Stimulated activated naive B cell treated with anti-CD40 and anti-IgM and Interleukin-4, amounts not matched to agents 10 μg/mL and 1 μg/mL and 100 μg/mL, for 72 hours (primary cell): ENCODE measurements at places on chromosomes 16 and 17.

GRCh38 chr17:46770818-46771560, 47.5 kb downstream of the WNT3 start:
- DNase-seq, result no peak

GRCh38 chr17:59439262-59439661, 107.8 kb downstream of the YPEL2 start:
- DNase-seq, result no peak

DNA sequence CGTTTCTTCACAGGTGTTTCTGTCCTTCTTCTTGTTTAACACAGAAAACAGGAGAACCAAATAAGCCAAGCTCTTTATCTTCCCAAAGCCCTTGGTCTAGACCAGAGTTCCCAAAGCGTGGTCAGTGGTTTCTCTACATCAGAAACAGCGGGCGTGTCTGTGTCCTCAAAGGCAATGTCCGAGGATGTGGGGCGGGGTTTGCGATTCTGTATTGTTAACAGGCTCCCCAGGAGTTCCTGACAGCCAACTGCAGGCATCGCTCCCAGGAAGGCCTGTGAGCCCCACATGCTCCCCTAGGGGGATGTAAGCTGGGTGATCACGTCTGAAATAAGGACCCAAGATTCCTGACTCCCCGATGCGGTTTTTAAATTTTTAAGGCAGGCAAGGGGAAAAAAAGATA, 28.4 kb upstream of the SLC25A19 start:
- DNase-seq, result no peak

DNA sequence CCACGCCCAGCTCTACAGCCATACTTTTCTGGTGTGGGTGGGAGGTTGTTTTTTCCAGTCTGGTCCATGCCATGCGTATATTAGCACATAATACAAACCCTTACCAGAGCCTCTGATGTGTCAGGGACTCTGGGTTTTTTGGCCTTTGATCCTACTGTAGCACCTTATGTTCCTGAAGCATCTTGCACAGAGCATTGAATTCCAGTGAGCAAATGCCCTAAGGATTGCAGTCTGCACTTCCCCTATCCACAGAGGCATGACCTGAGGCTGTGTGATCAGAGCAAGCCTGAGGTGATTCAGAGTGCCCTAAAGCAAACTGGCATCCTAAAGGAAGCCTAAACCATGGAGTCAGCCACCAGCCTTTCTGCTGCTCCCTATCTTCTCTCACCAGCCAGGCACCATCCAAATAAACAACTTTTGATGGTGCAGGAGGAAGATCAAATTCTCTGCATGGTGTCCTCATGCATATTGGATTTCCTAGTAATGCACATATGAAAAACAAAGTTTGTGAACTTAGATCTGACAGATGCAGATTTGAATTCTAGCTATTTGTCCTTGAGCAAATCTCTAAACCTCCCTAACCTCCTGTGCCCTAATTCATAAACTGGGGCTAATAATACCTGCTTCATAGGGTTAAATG, 41.2 kb upstream of the HAS3 start:
- DNase-seq, result no peak

- DNase-seq, result no peak
Observed at GRCh38 chr17:77601054-77601979, 357.2 kb upstream of the TNRC6C start.

DNA sequence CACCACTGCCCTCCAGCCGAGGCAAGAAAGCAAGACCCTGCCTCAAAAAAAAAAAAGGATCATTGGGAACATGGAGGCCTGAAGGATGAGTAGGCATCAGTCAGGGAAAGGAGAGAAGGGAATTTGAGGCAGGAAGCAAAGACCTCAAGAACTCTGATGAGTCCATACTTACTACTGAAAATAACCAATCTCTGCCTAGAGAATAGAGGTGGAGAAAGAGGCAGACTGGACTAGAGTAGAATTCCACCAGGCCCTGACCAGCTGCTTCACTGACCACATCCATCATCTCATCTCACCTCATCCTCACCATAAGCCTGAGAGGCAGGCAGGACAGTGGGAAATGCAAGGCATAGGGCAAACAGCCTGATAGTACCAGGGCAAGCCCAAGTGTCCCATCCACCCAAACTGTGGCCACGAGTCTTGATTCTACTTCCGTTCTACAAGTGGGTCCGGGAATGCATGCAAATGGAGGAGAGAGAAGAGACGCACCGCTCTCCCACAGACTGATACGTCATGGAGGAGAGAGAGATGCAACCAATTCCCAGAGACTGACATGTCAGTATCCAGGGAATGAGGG, 17.1 kb downstream of the ANKRD11 start:
- DNase-seq, result no peak

DNA sequence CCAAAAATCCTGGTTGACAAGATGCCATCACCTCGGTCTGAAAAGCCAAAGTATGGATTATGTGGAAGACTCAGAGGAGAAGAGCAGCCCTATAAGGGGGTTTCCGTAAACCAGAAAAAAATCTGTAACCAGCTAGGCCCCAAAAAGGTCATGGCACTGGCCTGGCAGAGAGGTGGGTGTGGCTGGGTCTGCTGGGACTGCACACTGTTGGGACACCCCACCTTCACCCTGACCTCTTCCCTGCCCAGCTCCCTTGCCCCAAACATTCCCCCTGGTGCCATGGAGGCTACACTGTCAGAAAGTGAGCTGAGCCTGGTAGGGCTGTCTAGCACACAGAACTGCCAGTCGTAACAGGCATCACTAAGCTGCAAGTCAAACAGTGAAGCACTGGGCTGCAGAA, 6.5 kb downstream of the SLC47A2 start:
- no peak for DNase-seq

GRCh38 chr17:57215317-57215716, 41.0 kb upstream of the MSI2 start:
- no peak for DNase-seq

DNA sequence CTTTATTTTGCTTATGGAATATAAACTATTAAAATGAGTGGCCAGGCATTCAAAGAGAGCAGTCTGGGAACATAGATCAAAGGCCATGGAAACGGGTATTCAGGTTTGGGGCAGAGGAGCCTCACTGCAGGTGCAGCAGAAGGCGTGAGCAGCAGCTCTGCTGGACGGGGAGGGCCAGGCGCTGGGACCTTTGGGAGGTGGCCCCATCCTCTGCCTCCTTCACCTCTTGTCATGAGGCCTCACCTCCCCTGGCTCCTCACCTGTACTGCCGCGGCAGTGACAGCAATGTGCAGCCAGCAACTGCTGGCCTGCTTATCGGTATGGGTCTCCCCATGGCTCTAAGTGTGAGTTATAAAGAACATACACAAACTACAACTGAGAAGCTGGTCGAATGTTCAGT, 109.4 kb downstream of the CDK5R1 start:
- DNase-seq, result no peak

DNA sequence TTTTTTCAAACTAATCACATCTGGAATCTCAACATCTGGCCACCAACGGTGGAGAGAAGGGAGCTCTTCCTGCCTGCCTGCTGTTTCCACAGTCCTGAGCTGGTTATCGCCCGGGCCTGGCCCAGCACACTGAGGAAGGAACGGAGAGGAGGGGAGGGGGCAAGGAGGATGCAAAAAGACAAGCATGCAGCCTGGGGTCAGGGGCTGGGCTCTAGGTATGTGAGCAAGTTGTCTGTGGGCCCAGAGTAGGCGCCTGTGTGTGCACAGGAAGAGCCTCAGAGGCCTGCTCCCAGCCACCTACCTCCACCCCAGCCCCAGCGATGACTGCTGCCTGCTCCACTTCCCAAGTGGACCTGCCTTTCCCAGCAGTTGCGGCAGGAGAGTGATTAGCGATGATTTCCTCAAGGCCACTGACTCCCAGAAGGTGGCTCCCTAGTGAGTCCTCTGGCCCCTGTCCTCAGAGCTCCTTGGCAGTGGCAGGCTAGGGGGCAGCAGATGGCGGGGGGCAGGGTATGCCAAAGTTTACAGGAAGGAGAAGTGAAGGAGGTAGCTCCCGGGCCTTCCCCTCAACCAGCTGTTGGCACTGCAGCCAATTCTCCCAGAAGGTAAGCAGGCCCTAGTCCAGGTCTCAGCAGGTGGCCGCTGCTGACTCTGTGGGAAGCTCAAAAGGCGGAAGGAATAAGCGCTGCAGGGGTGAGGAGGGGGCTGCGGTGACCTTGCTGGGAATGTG, 27.0 kb upstream of the RASD1 start:
- DNase-seq, result no peak

DNA sequence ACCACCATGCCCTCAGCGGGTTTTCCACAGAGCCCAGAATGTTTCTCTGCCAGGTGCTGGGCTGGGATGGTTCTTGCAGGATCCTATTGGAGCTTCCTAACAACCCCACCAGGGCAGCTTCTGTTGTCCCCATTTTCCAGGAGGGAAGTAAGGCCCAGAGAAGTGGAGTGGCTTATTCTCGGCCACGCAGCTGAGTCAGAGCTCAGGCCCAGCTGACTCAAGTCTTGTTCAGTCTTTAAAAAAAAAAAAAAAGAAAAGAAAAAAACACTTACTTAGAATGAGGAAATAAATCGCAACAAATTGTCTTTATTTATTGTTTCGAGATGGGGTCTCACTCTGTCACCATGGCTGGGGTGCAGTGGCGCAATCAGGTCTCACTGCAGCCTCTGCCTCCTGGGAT, 413.0 kb downstream of the CPPED1 start:
- no peak for DNase-seq

- no peak for DNase-seq
Observed at GRCh38 chr17:16962804-16963203, 9.1 kb downstream of the TNFRSF13B start.

GRCh38 chr16:58114827-58115825, 14.1 kb downstream of the CFAP20 start:
- DNase-seq, result no peak

- peak; percentile 45 for DNase-seq
Observed at GRCh38 chr17:58303971-58304749, 23.4 kb upstream of the MPO start.

GRCh38 chr17:67211742-67212141, 33.3 kb downstream of the HELZ start:
- DNase-seq, result no peak

GRCh38 chr17:28950017-28950751, 1.1 kb downstream of the PHF12 start:
- DNase-seq, result peak; percentile 56

DNA sequence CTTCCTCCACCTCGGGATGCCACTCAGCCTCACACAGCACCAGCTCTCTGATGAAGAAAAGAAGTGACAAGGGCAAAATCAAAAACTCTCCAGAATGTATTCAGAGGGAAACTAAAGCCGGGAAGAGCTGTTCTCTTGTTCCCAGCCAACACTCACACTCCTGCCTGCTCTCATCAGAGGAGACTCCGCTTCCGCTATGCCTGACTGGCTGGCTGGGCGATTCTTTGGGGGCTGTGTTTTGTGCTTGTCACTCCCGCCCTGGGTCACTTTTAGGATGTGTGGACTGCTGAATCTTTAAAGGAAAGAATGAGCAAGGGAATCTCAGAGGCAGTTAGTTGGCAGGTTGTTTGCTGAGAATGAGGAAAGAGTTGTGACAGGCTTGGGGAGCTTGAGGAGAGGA, 54.6 kb upstream of the TBX2 start:
- no peak for DNase-seq

GRCh38 chr17:74521701-74522201, 9.5 kb downstream of the CD300LB start:
- peak; percentile 50 for DNase-seq

GRCh38 chr17:51904379-51904778, 254.1 kb downstream of the CA10 start:
- DNase-seq, result no peak

DNA sequence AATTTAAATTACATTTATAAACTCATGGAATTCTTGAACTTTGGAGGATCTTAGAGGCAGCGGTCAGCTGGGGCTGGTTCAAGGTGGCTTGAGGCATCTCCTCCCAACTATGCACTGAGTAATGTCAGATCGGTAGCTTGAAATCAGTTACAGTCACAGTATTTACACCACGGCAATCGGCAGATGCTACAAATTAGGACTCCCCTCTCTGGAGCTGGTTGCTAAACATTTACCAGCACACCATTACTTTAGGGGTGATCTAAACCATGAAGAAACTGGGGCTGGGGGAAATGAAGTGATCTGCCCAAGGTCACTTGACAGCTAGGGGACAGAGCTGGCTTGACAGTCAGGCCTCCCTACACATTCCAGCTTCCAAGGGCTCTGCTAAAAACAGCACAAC, 137.6 kb downstream of the IRX3 start:
- DNase-seq, result no peak

DNA sequence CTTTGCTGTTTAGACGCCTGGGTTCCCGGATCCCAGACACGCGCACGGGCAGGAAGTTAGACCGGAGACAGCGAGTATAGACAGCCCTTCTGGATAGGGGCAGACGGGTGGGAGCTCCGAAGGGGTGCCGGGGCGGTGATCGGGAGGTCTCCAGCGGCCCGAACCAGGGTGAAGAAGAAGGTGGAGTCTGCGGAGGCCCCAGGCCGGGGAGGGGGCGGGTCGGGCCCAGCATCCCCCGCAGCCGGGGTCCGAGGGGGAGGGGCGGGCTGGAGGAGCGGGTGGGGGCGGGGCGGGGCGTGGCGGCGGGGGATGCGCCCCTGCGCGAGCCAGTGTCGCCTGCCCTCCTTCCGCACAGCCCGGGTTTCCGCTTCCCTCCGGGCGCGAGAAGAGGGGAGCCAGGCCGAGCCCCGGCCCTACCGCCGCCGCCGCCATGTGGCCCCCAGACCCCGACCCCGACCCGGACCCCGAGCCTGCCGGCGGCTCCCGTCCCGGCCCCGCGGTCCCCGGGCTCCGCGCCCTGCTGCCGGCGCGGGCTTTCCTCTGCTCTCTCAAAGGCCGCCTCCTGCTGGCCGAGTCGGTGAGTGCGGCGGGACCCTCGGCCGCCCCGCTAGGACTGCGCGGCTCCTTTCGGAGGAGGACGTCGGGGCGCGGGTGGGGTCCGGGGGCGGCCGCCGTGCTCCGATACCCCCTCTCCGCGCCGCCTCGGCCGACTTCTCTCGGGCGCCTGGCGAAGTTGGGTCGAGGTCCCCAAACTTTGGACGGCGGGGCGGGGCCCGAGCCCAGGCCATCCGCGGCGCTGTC, at the start of gene CMTM3:
Gene CMTM3 (plus strand): TSS at position 329 of the 801 bp plus-strand sequence. CDS start 102 bp downstream, at position 431.
- DNase-seq, result peak; percentile 64

GRCh38 chr16:73150786-73151185, 102.9 kb upstream of the ZFHX3 start:
- no peak for DNase-seq

GRCh38 chr17:50304781-50305404, 30.6 kb downstream of the TMEM92 start:
- no peak for DNase-seq

GRCh38 chr16:15811481-15812400, 45.1 kb downstream of the MYH11 start:
- DNase-seq, result no peak

DNA sequence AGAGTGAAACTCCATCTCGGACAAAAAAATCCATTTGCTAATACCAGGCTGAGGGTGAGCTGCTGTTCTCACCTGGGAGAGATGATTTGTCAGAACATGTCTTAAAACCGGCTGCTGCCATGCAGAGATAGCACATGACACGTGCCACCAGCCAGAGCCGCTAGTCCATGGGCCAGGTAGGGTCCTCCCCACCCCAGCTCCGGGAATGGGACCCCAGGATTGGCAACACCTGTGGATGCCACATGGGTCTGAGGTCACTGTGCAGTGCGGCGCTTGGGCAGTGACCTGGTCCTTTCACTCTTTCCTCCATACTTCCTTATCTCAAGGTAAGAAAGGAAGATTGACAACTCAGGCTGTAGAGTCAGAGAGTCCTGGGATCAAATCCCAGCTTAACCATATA, 393.3 kb upstream of the TNRC6C start:
- no peak for DNase-seq
